ENCODE measurements at places on chromosomes 11 and 22.

- DNase-seq, result no peak
Measured at GRCh38 chr11:1299621-1300020, 9.8 kb downstream of the TOLLIP start.

DNA sequence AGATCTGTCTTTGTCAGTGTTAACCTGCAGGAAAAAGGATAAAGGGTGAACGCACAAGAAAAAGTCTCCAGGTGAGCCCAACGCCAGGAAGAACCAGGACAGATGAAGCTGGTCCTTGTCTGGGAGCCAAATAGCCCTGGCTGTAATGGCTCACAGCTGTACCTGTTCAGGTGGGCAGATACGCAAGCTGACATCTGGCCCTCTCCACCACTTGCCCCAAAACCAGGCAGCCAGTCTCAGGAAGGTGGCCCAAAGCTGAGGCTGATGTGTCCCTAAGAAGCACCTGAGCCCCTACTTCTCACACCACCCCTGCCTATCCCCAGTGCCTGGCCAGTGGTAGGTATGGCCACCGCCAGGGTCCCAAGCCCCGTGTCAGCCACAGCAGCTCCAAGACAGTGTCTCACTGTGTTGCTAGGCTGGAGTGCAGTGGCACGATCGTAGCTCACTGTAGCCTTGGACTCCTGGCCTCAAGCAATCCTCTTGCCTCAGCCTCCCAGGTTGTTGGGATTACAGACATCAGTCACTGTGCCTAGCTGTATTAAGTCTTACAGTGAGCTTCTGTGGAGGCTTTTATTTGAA is 14.8 kb downstream of the TOP3B start:
- no peak for DNase-seq

DNA sequence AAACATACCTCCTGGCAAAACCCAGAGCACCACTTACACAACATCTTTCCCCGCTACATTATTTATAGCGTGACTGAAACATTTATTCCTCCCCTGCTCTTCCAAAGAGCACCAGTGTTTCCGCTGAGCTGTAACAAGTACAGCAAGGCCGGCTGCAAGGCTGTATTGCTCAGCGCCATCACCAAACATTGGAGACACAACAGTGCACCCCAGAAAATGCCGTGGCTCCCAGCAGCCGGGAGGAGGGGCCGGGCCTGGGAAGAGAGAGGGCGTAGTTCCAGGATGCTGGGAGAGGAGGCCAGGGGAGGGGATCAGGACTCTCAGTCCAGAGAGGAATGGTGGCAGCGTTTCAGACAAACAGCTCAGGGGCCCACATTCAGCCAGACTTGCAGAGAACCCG is 133.2 kb downstream of the DSCAML1 start:
- DNase-seq, result no peak

GRCh38 chr22:45098056-45098455 is 65.7 kb upstream of the NUP50 start:
- DNase-seq, result no peak

- DNase-seq, result no peak
Measured at GRCh38 chr11:50070389-50070788, 37.7 kb downstream of the OR4C45 start.

All from fibroblast of skin of scalp (primary cell).